ENCODE measurements at places on chromosomes 16 and 17. TPM values are rescaled to one million over a fixed set of nuclear protein-coding genes. Genes with fewer than 3 reads are reported as not detected.

Gene RNF43
- 2.3 TPM for total RNA-seq

Gene CTDNEP1
- total RNA-seq = 53.9 TPM

Gene LRRC36
- total RNA-seq = not detected

Gene C17orf78
- total RNA-seq = not detected

Gene TLE7
- not detected for total RNA-seq

Gene TEX14
- total RNA-seq = not detected

Gene COPS3
- 105 TPM for total RNA-seq

Measured in renal cortical epithelial cell (primary cell).